ENCODE measurements at places on chromosomes 6 and 20. TPM values are rescaled to one million over a fixed set of nuclear protein-coding genes. Genes with fewer than 3 reads are reported as not detected.

CLIC5 gene
- not detected for polyA plus RNA-seq

OPRL1 gene
- 0.24 TPM for polyA plus RNA-seq

MUC21 gene
- not detected for polyA plus RNA-seq

IL20RA gene
- polyA plus RNA-seq: 0.01 TPM

NRSN1 gene
- not detected for polyA plus RNA-seq

TMEM244 gene
- polyA plus RNA-seq: not detected

TP53TG5 gene
- not detected for polyA plus RNA-seq

NKAIN2 gene
- not detected for polyA plus RNA-seq

BFSP1 gene
- polyA plus RNA-seq: 2.2 TPM

SIM1 gene
- not detected for polyA plus RNA-seq
